ENCODE measurements at places on chromosomes 5 and 9.
A peak's percentile ranks its signal among the peaks of the same experiment; 100 is the strongest.

DNA sequence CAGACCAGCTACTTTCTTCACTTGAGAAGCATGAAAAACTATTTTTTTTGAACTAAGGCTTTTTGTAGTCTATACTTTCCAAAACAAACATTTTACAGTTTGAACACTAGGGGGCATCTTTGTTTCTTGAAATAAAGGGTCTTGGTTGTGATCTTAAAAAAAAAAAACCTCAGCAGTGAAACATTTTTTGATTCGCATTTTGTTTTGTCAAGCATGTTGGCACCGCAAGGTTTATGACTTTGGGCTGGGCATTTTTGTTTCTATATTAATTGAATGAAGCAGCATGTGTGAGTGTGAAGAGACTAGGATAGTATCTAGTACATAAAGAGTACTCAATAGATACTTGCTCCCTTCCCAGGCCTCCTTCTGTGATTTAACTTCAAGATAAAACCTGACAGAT lies 31.6 kb upstream of the ACOT12 start:
- peak; percentile 66 for DNase-seq

DNA sequence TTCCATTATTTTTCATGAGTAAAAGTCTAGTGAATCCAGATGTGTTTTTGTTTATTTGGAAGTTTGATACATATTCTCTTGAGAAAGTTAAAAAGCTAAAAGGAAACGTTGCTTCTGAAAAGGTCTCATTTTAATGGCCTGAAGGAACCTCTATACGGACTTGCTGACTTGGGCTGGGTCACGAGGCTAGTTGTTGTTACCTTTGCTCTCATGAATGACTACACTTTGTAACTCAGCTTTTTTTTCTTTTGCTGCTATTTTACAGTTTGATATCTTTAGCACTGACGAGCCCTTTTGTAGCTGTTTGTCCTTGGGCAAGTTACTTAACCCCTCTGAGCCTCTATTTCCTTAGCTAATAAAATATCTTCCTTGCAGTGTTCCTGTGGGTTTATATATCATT lies 211.5 kb downstream of the PCSK5 start:
- DNase-seq, result no peak

DNA sequence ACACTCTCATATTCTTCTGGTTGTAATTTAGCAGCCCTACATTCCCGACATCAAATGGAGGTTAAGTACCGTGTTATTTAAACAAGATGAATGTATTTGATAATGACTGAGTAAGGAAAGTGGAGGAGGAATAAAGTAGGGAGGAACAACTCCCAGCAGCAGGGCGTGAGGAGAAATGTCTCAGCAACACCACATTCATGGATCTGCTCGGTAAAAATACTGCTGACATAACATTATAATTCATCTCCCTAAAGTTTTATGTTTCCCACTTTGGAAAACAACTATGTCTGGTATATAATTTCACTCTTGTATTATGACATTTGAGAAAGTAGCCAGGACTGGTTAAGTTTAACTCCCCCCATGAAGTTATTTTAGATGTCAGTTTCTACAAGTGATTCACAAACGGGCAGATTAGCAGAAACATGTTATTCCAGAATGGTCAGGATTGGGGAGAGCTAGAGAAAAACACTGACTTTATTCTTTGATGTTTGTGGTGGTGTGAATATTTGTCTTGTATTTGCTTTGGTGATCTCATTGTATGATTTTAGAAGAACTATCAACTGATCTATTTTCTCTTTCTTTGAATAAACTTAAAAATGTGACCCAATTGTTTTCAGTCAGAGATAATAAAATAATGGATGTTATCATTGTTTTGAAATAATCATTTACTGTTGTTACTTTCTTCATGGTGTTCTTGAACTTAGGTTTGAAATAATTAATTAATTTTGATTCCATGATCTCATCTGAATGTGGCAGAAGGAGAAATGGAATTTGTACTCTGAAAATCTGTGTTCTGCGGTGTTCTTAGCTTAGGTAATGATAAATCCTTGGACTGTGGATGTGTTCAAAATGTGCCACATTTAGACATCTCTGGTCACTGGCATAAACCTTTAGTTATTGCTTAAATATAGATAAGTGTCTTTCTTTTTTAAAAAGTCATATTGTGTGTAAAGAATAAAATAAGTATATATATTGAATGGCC lies 303.6 kb upstream of the ZNF608 start:
- no peak for DNase-seq

- no peak for DNase-seq
Measured at GRCh38 chr5:39740404-39740803, 315.6 kb upstream of the DAB2 start.

DNA sequence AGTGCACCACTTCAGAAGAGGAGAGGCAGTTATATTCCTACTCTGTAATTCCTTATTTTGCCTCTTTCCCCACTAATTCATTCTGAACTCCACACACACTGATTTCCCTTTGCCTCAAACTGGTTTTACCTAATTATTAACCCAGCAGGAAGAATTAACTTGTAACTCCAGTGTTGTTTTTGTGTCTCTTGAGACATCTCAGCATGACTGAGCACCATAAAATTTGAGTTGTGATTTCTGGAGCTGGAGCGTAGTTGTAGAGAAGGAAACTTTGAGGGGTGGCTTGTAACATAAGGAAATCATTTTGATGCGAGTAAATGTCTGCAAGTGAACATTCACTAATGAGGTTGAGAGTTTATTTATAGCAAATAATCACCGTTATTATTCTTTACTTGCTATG lies 265.2 kb downstream of the TMEM38B start:
- DNase-seq, result no peak

- DNase-seq, result peak; percentile 80
Measured at GRCh38 chr9:13358128-13358527, 78.6 kb upstream of the MPDZ start.

- DNase-seq, result peak; percentile 88
Measured at GRCh38 chr9:4774209-4774608, 18.5 kb upstream of the RCL1 start.

GRCh38 chr9:128225770-128226411 lies 22.7 kb downstream of the DNM1 start:
- no peak for DNase-seq

DNA sequence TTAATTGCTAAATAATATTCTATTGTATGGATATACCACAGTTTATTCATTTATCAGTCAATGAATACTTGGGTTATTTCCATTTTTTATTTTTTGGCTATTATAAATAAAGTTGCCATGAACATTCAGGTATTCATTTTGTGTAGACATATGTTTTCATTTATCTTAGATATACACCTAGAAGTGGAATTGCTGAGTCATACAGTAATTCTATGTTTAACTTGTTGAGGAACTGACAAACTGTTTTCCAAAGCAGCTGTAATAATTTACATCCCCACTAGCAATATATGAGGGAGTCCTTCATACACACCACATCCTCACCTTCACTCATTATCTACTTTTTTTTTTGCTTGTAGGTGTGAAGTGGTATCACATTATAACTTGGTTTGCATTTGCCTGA lies 123.6 kb downstream of the FBN2 start:
- no peak for DNase-seq

- DNase-seq, result no peak
Measured at GRCh38 chr5:149615976-149616375, 34.7 kb downstream of the ARHGEF37 start.

DNA sequence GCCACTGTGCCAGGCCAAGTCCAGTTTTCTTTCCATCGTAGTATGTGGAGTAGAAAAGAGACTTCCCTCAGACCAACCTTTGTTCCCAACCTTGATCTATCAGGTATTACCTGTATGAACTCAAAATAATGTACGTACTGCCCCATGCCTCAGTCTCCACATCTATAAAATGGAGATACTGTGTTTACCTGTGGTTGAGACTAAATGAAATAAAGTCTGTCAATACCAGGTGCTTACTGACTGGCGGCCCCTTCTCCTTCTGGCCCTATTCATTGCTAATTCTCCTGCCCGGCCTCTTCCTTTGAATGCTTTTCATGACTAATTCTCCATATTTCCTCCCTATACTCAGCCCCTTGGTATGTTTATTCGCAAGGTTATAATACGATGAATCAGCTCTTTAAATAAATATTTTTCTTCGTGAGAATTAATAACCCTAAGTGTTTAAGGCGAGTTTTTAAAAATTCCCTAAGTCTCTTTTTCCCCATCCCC lies 89.6 kb upstream of the BASP1 start:
- DNase-seq, result peak; percentile 80

GRCh38 chr9:96565671-96566497 lies 53.8 kb downstream of the CDC14B start:
- DNase-seq, result no peak

- DNase-seq, result no peak
Measured at GRCh38 chr5:66542711-66543110, 53.5 kb upstream of the MAST4 start.

DNA sequence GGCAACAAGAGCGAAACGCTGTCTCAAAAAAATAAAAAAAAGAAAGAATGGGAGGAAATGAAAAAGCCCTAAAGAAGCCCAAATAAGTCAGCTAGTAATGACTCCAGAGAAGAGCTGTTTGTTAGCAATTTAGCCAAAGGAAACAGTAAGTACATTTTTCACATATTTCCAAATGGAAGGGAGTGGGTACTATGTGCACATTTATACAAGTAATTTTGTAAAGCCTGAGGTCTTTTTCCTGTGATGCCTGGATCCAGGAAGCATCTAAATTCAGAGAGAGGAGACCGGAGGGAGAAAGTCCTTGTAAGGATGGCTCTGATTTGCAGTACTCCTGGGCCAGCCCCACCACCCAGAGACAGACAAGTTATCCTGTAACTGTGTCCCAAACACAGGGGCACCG lies 14.7 kb downstream of the FBP1 start:
- no peak for DNase-seq

Data from fibroblast of pulmonary artery (primary cell).